CD14-positive monocyte (primary cell): ENCODE measurements at places on chromosomes 2 and 18.

- no peak for DNase-seq
These were observed 13.3 kb upstream of the TGFA start for GRCh38 chr2:70566906-70567305.

DNA sequence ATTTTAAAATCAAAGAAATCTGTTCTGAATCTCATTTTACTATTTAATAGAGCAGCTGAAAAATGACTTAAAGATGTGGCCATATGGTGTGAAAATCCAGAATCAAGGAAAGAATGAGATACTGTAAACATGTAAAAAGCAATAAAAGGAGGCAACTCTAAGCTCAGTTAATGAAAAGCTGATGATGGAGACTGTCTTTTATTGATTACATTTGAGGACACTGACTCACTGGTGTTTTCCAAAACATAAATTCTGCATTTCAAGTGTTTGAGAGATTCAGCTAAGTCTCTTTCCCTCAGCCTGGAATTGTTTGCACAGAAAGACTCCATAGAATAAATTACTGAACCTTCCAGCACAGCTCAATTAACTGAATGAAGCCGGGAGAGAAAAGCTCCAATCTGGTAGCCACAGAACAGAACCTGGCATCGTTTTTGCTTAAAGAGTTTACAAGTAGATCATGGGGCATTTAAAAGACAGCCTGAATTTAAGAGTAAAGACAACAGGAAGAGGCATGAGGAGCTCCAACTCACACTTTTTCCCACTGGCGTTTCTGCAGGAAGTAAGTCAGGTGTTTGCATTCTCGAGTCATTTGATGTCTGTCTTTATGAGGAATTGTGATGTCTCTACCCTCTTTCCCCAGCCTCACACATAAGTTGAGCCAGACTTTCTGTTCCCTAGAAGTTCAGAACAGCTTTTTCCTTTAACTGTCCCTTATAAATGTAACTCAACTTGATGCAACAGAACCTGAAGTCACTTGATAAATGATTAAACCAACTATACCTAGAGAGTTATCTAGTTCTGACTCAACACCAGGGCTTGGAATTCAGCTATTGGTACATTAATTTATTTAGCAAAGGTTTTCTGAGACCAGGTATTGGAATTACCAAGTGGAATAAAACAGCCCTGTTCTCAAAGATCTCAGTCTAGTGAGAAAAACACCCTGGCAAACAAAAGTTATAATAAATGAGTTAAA, 53.3 kb downstream of the FTCDNL1 start:
- no peak for DNase-seq

DNA sequence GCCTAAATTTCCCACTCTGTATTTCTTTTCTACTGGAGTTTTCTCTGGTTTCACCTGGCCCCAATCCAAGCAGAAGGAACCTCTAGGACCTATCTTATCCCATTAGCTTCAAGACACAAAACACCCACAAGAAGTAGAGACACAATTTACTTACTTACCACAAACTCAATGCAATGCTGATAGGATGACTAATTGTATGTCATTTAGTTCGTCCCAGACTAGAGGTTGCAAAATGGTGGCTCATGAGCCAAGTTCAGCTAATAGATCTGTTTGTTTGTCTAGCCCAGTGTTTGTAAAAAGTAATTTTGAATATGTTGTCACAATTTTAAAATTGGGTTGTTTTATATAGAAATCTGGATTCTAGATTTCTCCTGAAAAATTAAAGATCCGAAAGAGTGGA, 34.7 kb upstream of the ZSWIM2 start:
- no peak for DNase-seq

DNA sequence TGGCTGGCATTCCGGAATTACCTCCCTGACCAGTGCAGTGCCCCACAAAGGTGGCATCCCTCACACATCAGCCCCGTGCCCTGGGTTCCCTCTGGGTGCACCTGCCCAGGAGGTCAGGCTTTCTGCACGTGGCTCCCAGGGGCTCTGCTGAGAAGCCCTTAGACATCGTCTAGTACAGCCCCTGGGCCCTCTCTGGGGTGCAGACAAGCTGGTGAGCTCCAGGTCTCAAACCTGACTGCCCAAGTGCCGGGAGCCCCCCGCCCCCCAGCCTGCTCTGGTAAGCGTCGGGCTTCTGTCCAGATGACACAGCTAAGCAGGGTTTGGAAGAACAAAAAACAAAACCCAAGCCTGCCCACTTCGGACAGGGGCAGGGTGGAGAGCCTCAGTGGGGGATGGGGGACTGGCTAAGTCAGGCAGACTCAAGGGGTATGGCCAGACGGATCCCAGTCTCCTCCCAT, 20.2 kb downstream of the TWIST2 start:
- no peak for DNase-seq

- no peak for DNase-seq
These were observed 112.3 kb downstream of the RAB3GAP1 start for GRCh38 chr2:135164431-135164830.

DNA sequence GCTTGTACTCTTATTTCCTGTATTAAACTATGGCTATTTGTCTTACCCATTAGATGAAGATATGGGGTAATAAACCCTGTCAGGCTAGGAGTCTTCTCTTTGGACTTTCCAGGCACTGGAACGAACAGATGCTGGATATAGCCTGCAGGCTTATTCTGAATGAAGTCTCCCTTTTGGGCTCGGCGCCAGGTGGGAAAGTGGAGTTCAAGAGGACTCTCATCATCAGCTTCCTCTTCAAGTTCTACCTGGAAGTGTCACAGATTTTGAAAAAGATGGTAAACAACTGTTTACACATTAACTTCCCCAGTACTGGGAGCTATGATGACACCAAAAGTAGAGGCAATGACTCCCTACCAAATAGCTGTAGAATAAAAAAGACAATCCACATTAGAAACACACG, 27.9 kb downstream of the AOX1 start:
- no peak for DNase-seq

DNA sequence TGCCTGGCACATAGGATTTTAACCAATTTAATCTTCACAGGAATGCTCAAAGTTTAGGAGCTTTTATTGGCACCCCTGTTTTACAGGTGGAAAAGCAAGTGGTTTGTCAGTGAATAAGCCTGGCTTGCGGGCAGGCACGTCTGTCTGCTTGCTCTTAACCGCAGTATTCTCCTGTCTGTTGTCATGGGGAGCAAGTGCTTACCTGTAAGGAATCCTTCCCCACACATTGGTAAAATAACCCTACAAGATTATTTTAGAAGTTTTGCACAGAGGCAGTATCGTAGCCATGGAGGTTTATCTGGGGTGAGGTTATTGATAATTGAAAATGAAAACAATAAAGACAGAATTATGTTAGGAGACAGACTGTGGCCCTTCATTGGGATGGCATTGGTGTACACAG, 174.9 kb downstream of the AGAP1 start:
- DNase-seq: no peak
